ENCODE measurements at places on chromosomes 12 and 14. TPM values are rescaled to one million over a fixed set of nuclear protein-coding genes. Genes with fewer than 3 reads are reported as not detected.

Gene CACNA2D4
- 1.6 TPM for total RNA-seq

Gene MGP
- total RNA-seq, result 11.2 TPM

Gene SLC16A7
- 29.4 TPM for total RNA-seq

Gene SHMT2
- 297 TPM for total RNA-seq

Gene TAS2R50
- not detected for total RNA-seq

Gene CPNE6
- total RNA-seq, result not detected

Gene HOXC4
- not detected for total RNA-seq

Gene BRAP
- 11.5 TPM for total RNA-seq

Gene CDCA3
- total RNA-seq, result 36.3 TPM

Gene KIF26A
- total RNA-seq, result 1.1 TPM

Gene CLMN
- total RNA-seq, result under 0.01 TPM

Gene STON2
- total RNA-seq, result not detected

Gene EML5
- total RNA-seq, result under 0.01 TPM

Gene KRT3
- not detected for total RNA-seq

Gene AJUBA
- 21.6 TPM for total RNA-seq

Gene ANO2
- total RNA-seq, result not detected

Gene TAS2R8
- not detected for total RNA-seq

Gene DDX55
- total RNA-seq, result 12.1 TPM

Gene FAM186B
- not detected for total RNA-seq

Gene MDM1
- total RNA-seq, result 2.9 TPM

Gene CLEC2D
- 7.8 TPM for total RNA-seq

Gene ETFBKMT
- total RNA-seq, result 2.6 TPM

Gene LGR5
- not detected for total RNA-seq

Gene PMEL
- 0.58 TPM for total RNA-seq

Gene VWF
- 0.35 TPM for total RNA-seq

Gene NCKAP5L
- 25.9 TPM for total RNA-seq

Gene IL22
- total RNA-seq, result not detected

Gene OR6C1
- total RNA-seq, result not detected

Gene PLEKHH1
- not detected for total RNA-seq

Gene FOXG1
- not detected for total RNA-seq

Gene HEATR5A
- total RNA-seq, result 24.8 TPM

Gene ALDH1L2
- 80.8 TPM for total RNA-seq

Gene CEBPE
- total RNA-seq, result not detected

Gene SIX6
- not detected for total RNA-seq

Gene POTEG
- total RNA-seq, result not detected

Measured in myometrial cell (primary cell).